ENCODE measurements at places on chromosomes 2 and 18. TPM values are rescaled to one million over a fixed set of nuclear protein-coding genes. Genes with fewer than 3 reads are reported as not detected.

Gene CHST10
- 14.6 TPM for total RNA-seq

Gene PSMD1
- 122 TPM for total RNA-seq

Gene PRKAG3
- not detected for total RNA-seq

Gene CD207
- not detected for total RNA-seq

Gene DARS1
- 50.5 TPM for total RNA-seq

Gene RGPD3
- 0.13 TPM for total RNA-seq
